HAP-1 (cell line): ENCODE measurements at places on chromosomes 2 and 18.

DNA sequence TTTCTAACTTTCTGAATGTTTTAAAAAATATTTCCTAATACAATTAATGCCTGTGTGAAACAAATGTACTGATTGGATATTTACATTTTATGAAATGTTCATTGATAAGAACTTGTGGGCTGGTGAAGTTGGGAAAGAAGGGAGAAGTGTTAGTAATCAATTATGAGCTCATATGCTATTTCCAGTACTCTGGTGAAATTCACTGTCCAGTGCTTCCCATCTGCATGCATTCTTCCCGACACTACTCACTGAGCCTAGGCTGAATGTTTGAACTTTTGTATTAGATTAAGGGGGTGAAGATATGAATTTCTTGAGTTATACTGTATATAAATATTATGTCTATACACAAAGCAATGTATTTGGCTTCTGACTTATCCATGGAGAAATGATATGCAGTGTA lies 36.0 kb downstream of the SKA1 start:
- no peak for DNase-seq

DNA sequence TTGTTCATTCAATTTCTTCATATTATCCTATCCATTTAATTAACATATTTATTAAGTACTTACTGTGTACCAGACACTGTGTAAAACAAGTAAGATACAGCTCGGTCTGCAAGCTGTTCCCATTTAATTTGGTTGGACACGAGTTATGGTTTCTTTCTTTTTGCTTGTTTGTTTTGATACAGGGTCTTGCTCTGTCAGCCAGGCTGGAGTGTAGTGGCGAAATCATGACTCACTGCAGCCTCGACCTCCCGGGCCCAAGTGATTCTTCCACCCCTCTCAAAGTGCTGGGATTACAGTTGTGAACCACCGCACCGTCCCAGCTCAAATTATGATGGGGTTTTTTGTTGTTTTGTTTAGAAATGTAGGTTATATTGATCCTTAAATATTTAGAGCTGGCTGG lies 9.0 kb downstream of the CYBRD1 start:
- no peak for DNase-seq

DNA sequence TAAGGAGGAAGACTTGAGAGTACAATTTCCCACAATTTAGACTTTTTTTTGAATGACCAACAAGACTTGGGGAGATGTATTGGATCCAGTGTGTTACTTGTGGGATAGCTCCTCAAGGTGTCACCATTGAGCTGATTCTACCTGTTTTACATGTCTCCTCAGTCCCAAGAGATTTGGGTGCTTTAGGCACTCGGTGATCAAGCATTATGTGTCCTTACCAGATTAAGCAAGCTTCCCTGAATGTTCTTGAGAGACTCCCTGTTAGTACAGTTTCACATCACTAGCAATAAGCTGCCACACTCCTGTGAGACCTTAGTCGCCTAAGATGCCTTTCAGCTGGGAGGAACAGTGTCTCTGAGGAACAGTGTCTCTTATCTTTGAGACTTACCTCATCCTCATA lies 384.3 kb upstream of the SYT4 start:
- DNase-seq: peak; percentile 60

DNA sequence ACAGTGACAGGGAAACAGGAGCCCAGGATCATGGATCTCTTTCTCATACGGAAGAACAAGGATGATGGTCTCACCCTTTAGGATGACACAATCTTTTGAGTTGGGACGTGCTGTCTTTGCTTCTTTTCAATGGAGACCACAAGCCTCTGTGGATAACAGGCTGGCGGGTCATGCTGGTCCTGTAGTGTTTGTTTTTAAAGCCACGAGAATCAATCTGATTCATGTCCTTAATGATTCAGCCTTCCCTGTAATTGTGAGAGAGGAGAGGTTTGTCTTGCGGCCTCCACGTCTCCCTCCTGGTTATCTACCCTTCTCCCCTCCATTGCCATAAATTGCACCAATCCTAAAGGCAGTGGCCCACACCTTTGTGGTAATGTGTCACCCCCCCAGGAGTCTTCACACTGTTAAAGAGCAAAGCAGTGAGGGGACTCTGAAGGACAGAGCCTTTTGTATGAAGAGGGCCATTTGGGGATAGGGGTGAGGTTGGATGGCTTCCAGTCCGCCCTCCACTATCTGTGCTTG lies 87.7 kb upstream of the TGFA start:
- no peak for DNase-seq

DNA sequence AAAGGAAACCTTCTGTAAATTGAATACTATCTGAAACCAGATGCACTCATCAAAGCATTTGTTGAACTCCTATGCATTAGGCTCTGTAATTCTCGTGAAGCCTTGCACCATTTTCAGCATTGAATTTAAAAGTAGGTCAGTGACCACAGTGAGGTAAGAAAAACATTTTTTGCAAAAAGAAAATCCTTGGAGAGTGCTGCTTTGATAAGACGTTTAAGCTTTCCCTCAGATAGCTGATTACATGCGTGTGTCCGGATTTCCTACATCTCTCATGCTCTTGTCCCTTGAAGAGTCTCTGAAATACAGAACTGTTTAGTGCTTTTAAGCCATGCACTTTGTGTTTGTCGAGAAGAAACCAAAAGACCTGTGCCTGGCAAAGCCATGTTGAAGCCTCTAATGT lies 113.6 kb downstream of the FMNL2 start:
- DNase-seq: no peak

DNA sequence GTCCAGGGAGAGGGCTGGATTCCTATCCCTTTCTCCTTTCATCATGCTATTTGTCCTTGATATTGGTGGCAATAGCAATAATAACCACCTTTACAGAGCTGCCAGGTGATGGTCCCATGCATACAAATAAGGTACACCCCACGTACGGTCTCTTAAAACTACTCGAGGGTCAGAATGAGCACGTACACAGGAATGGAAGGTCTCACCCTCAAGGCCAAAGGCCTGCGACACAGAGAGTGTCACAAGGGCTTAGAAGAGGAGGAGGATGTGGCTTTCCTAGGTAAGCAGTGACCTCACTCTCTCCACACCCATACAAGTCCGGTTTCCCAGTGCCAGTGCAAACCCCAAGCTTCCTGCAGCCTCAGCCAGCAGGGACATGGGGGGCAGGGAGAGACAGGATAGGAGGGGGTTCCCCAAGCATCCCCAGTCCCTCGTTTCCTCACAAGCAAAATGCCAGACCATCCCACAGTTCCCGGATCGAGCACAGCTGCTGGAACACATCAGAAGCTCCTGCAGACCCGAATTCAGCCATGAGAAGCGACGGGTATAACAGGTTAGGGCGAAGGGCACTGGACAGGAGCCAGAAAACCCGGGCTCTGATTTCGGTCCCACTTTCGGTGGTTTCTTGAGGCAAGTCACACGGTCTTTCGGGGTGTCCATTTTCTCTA lies 49.2 kb downstream of the PLB1 start:
- no peak for DNase-seq

GRCh38 chr2:207338220-207338607 lies 172.5 kb upstream of the KLF7 start:
- no peak for DNase-seq

DNA sequence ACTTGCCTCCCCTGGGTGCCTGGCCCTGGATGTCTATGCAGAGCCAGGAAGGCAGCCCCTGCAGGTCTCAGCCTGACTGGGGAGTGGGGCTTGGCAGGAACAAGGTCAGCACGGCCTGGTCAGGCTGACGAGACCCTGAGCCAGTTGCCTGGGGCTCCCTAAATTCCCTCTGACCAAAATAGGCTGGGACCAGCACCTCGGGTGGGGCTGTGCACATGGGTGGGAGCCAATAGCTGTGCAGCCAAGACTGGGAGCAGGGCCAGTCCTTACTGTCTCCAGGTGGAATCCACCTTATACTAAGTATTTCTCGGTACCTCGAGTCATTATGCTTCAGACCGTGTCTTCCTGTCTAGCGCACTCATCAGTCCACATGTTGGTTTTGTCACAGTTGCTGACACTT lies 11.4 kb upstream of the IL1R2 start:
- no peak for DNase-seq

- no peak for DNase-seq
Observed at GRCh38 chr2:123696021-123696420, 329.1 kb upstream of the CNTNAP5 start.

GRCh38 chr2:231622963-231623362 lies 30.3 kb downstream of the TEX44 start:
- no peak for DNase-seq

DNA sequence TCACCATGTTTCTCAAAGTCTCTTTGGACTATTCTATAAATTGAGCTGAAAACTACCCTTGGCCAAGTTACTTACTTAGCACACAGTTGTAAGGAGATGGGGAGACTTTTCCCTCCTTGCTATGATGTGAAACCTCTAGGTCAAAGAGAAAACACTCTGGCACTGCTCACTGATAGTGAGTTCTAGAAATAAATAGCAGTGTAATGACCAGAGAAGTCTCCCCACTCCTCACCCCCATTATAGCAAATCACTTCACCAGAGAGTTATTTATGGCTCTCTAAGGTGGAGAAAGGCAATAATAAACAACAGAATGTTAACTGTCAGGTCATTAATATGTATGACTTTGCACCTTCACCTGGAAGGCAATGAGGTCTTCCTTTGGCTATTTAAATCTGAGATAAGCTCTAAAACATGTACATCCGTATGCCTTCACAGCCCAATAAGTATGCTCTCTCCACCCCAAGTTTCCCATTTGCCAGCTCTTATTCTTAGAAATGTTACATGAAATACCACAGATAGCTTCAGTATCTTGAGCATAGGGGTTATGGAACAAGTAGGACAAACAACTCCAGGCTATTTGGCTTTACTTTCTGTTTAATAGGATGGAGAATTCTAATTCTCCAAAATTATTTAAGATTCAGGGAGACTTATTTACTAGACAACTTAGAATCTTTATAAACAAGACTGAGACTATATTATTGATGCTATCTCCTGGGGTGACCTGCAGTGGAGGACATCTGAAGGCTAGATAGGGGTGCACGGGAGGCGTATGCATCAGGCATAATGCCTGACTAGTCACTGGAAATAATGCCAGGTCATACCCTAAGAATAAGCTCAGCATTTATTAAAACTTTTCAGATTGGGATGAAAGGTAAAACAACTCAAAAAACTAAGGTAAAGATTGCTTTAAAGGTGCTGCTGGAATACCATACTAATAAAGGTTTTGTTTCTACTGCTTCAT lies 65.3 kb upstream of the DTNB start:
- no peak for DNase-seq

- no peak for DNase-seq
Observed at GRCh38 chr18:39105104-39105503, 1539.5 kb upstream of the CELF4 start.

- DNase-seq: no peak
Observed at GRCh38 chr2:140662504-140662903, 1468.3 kb downstream of the LRP1B start.

DNA sequence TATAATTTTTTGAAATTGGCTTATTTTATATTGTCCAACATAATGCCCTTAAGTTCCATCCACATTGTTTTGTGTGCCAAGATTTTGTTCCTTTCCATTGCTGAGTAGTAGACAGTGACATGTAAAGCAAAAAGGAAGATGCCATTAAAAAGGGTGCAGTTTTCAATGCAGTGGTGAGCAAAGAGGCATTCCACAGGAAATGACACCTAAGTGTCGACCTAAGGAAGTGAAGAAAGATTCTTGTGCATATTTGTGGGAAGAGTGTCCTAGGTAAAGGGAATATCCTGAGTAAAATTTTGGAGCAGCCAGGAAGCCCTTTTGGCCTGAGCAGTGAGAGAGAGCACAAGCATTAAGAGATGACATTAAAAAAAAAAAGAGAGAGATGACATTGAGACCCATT lies 1099.9 kb downstream of the DPP10 start:
- DNase-seq: no peak
